Myocyte (in vitro differentiated cells): ENCODE measurements at places on chromosomes 5 and 9.
A peak's percentile ranks its signal among the peaks of the same experiment; 100 is the strongest.

- DNase-seq: peak; percentile 41
Measured at GRCh38 chr5:78496373-78496772, 136.0 kb downstream of the SCAMP1 start.

DNA sequence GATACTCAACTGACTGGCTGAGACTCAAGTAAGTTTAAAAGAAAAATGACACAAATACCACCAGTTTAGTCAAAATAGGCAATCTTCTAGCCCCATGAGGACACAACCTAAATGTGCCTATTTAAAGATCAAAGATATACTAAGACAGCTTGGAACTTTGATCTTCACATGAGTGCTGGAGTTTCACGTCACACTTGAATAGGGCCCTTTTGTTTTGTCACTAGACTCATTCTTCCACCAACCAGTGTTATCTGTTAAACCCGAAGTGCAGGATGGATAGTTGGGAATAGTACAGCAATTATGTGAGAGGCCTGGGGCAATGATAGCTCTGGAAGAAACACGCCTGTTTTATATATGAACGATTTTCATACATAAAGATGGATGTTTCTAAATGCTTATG, 792.8 kb upstream of the NUDT12 start:
- DNase-seq: no peak

DNA sequence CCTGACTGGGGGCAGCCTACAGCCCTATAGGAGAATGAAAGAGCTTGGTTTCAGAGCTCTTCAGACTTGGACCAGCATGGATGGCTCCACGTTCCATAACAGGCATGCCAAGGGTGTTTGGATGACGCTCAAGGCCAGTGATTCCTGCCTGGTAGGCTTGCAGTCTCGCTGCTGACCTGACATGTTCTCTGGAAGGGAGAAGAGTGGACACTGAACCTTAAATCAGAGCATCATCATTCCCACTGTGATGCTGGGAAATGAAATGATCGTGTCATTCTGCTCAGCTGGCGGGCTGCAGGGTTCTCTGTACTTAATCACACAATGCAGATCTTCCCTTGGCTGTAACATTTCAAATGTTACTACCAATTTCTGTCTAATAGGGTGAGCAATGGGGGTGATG, 57.0 kb downstream of the CFAP90 start:
- no peak for DNase-seq

GRCh38 chr5:128259607-128260021, 176.0 kb downstream of the SLC12A2 start:
- no peak for DNase-seq

DNA sequence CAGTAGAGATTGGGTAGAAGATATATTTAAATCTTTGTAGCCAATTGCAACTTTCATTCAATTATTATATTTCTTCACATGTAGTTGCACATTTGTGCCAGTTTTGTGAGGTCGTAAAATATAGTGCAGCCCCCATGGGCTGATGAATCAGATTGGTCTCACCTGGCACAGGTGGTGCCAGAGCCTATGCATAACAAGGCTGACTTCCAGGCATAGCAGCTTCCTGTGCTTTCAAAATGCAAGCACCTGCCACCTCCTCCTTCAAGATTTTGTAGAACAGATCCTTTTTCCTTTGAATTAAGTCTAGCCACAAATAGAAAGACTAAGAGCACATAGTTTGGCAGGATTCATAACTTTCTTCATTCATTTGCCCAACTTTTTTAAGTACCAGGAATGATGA, 87.1 kb downstream of the STARD4 start:
- DNase-seq: no peak

DNA sequence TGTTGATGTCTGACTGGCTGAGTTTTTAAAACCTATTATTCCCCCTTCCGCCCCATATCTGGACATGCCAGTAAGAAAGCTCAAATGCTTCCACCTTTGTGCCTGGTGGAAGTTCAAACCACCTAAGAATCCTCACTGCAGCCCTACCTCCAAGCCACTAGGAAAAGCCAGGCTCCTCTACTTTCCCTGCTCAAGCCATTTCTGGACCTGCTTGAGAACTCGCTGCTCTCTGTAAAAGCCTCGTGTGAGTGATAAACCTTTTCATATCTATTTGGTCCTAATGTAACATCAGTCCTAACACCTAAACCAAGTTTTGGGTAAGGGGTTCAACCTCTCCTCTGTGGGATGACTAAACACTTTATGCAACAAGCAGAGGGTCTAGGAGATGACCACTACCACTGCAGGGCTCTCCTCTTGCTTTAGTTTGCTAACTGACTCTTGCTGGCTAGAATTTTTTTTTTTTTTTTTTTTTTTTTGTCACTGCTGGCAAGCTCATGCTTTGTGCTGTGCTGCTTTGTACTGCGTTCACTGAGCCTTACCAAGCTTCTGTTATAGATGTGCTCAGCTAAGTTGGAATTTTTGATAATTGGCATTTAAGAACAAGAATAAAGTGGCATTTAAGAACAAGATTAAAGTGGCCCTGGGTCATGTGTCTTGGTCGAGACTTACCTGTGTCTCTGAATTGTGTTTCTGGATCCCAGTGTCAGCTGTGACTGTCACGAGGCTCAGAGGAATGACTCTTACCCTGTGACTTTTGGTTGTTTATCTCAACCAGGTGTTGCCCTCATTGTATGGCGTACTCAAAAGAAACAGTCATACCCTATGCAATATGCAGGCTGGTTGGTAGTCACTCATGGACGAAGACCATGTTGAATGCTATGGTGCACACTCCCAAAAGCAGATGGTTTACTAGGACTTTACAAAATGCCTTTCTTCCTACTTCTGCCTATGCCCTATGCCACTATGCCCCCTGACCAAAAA, 19.5 kb downstream of the TRIM32 start:
- no peak for DNase-seq

DNA sequence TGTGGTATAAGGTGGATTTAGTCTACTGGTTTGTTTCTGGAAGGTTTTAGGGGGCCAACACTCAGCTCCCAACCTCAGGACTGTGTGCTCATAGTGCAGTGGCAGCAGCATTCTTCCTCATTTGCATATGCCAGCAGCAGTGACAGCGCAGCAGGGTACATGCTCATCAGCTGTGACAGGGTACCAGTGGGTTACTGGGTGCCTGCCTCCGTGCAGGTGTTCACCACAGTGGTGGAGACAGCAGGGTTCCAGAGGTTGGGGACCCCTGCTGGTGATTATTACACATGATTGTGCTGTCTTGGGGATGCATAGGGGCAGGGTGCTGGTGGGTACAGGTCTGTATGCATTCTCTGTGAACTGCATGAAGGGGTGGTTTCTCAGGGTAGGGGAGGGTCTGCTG, 45.5 kb upstream of the IFNE start:
- DNase-seq: no peak

- no peak for DNase-seq
Measured at GRCh38 chr9:111362526-111362925, 32.5 kb upstream of the OR2K2 start.

DNA sequence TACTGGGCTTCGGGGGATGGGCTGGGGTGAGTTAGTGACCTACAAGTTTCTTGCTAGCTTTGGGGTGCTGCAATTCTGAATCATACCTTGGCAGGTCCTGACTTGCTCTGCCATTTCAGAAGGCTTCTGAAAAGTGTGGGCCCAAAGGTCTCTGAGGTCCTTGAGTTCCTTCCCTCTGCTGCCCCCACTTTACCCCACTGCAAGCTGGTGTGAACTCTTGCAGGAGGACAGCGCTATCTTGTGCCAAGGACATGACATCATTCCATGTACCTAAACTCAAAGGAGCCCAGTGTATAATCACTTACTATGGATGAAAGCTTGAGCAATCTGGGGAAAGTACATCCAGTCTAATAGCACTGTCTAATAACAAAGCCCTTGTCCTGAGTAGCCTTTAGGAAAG, 157.4 kb downstream of the RMI1 start:
- no peak for DNase-seq

DNA sequence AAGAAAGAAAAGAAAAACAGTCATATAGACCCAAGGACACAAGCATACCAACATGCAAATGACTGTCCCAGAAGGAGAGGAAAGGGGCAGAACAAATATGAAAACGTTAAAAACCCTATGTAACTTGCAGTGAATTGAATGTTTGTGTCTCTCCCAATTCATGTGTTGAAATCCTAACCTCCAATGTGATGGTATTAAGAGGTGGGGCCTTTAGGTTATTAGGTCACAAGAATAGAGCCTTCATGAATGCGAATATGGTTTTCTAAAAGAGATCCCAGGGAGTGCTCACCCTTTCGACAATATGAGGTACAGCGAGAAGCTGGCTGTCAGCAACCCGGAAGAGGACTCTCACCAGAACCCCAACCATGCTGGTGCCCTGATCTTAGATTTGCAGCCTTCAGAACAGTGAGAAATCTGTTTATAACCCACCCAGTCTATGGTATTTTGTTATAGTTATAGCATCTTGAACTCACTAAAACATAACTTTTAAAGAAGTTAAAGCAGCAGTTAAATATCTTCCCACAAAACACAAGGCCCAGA, 14.0 kb downstream of the HNRNPAB start:
- no peak for DNase-seq
